ENCODE measurements at places on chromosomes 7 and 10.

DNA sequence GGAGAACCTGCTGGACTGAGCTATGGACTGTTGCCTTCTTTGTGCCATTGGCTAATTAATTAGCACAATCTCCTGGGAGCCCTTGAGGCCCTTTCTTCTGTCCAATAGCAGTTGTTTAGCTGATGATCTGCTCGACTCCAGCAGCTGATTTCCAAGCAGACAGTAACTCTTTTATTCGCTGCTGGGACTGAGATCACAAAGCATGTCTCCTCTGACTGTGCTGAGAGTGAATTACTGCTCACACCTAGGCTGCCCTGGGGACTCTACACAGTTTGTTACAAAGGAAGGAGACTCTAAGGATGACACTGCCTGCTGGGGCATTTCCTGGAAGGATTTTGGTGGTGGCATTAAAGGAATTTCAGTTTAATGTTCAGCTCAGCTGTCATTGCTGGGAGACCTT, 31.4 kb downstream of the CASP7 start:
- DNase-seq: no peak

GRCh38 chr7:157150882-157151281, 12.2 kb downstream of the UBE3C start:
- DNase-seq: peak; percentile 77

- peak; percentile 18 for DNase-seq
These were observed 9.3 kb downstream of the CHST12 start for GRCh38 chr7:2412587-2413201.

GRCh38 chr10:99520040-99520846, 12.5 kb upstream of the NKX2-3 start:
- no peak for DNase-seq

DNA sequence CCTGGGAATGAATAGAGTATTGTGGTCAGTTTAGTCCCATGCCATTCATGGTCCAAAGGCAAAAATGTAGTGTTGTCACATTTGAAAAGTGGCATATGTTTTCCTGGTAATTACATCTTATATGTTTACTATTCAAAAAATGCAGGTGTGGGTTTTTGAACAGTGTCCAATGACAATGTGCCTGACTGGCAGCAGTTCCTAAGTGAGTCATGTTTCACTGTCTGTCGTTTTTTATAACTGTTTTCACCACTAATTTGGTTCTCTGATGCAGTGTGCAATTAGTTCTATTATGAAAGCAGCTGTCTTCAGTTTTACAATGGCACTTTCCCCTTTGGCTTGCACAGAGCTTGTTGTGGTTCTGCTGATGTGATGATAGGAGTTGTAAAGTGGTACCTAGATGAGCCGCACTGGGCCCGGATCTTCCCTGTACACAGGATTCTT, 162.3 kb downstream of the SEM1 start:
- DNase-seq: no peak

- no peak for DNase-seq
These were observed 36.2 kb upstream of the PITRM1 start for GRCh38 chr10:3208481-3209406.

GRCh38 chr7:84354030-84354429, 159.4 kb upstream of the SEMA3A start:
- no peak for DNase-seq

- no peak for DNase-seq
These were observed 69.2 kb upstream of the PIK3CG start for GRCh38 chr7:106795877-106796231.

GRCh38 chr7:16727736-16728135, 25.8 kb upstream of the TSPAN13 start:
- DNase-seq: no peak

Measured in astrocyte of the spinal cord (primary cell).